C1 segment of cervical spinal cord (tissue), 14 donors: ENCODE measurements at places on chromosomes 2 and 18.

DNA sequence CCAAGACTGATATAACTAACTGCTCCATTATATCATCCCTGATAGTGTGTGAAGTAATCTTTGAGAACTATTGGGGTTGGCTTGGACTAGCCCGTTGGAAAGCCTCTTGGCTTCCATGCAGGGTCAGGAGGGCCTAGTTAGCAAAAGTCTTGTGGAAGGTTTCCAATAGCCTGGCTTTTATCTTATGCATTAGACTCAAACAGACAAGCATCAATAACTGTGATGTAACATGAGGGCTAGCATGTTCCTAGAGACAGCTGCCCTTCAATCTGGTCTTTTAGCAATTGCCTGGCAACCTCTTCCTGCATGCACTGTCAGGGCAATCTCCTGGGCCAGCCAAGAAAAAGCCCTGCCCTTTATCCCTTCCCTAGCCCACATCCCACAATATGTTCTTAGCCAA, 18.2 kb downstream of the SLC8A1 start:
- DNase-seq = no peak

DNA sequence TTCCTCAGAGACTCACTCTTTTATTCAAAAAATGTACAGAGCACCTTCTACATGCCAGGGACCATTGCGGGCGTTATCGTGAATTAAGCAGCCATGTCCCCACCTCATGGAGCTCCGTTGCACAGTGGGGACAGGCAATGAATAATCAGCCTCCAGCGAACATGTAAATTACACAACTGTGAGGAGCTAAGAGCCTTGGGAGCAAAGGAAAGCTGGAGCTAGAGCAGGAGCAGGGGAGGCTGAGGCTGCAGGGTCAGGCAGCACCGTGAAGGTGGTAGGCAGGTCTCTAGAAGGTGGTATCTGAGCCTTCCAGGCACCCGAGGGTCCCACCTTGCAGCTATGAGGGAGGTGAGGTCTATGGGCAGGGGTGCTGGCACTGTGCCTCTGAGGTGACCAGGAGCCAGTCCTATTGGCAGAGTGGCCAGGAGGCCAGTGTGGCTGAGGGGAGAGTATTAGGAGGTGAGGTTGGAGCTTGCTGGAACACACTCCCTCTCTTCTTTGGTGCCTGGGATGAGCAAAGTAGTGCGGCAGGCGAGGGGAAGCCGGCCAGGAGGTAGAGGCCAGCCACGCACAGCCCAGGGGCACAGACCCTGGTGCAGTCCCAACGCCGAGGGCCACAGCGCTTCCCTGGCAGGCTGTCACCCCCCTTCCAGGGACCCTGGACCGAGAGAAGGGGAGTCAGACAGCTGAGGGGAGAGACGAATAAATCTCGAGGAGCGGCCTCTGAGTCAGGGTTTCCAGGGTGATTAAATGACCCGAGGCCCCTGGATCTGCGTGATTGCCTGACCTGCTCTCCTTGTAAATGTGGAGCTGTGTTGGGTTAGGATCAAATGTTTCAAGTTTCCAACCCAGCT, 167.3 kb downstream of the SEPTIN10 start:
- no peak for DNase-seq

DNA sequence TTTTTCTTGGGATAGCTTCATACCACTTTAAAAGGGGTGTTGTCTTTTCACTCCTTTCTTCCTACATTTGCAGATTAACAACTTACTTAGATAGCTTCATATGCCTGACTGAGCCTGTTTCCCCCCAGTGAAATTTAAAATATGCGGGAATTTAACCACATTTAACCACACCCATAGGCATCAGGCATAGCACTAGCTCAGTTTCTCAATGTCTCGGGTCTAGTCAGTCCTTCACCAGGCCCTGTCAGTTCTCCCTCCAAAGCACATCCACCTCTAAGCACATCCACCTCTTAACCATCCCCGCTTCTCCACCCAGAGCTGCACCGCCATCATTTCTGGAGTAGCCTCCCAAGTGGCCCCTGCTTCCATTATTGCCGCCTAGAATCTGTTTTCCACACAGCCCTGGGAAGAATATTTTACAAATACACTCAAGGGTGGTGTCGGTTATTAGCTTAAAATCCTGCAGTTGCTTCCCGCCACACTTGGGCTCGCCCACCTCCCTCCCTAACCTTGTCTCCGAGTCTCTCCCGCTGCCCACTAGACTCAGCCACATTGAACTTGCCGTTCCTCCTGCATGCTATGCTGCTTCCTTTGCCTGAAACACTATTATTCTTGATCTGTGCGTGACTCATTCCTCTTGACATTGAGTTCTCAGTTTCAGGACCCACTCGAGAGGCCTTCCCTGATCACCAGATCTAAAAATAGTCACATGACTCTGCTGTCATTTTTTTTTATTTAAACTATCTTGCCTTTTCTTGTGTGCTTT, 68.3 kb downstream of the SPTBN1 start:
- DNase-seq = no peak

- no peak for DNase-seq
Measured at GRCh38 chr18:74351354-74351753, 35.7 kb downstream of the C18orf63 start.

DNA sequence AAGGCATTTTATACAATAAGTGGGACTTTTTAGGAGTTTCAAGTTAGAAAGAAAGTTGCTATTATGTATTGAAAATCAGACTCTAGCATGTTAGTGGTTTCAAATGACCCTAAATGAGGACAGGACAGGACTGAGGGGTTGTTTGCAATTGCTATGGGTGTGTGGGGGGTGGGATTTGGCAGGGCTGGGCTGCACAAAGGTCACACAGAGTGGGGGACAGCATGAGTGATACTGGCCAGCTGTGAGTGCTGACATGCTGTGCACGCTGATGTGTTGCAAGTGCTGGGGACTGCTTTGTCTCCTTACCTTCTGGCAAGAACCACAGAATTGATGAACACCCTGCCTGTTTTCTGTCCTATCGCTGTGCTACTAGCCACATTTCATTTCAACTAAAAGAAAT, 29.8 kb downstream of the RNMT start:
- no peak for DNase-seq

DNA sequence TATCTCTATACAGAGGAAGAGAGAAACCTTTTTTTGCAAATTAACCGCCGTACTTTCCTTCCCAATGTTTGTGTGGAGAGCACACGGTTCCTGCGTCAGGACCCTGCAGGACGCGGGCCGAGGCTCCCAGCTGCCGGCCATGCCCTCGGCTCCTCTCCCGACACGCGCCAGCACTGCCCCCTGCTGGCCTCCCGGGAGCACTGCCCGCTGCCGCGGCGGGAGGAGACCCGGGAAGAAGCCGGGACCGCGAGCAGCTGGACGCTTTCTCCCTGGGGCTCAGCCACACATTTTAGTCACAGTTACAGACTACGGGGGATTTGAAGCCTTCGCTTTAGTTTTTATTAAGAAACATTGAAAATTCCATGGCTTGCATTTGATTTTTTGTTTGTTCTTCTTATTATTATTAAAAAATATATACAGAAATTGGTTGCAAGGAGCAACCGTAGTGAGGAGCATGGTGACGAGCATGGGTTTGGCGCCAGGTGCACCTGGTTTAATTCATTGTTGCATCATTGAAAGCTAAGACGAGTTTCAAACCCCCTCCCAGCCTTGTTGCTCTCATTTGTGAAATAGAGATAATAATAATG, 401.2 kb downstream of the GALR1 start:
- no peak for DNase-seq

DNA sequence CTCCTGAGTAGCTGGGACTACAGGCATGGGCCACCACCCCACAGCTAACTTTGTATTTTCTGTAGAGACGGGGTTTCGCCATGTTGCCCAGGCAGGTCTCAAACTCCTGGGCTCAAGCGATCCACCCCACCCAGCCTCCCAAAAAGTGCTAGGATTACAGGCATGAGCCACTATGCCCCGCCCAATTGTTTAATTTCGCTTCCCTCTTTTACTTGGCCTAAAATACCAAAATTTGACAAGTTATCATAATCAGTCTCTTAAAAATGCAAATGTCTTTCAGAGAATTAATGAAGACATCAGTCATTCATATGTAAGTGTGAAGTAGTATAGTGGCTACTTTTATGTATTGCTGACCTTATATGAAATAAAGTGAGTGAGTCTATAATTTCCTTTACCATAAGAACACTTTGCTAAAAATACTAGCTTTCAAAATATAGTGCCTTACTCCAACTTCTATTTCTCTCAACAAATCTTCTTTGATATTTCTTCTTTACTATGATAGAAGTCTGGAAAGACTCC, 9.8 kb downstream of the FBXO11 start:
- no peak for DNase-seq

GRCh38 chr2:150812664-150813367, 325.3 kb upstream of the RND3 start:
- no peak for DNase-seq

- DNase-seq = no peak
Measured at GRCh38 chr2:160401895-160402294, 91.7 kb downstream of the RBMS1 start.

DNA sequence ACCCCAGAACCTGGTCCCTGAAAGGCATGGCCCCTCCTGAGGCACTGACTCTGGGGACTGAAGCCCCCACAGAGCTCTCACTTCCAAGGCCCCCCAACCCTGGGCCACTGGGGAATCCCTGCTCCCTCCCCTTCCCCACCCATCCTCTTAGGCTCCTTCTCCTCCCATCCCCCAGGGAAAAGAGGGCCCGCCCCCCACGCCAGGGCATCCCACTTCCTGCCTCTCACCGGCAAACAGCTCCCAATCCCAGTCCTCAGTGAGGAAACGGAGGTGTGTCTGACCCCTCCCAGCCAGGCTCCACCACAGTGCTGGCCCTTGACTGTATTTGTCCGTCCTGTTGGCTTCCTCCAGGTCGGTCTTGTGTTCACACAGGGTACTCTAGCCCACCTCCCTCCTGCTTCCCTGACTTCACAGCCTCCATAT, 35.0 kb upstream of the PTMA start:
- DNase-seq = no peak

GRCh38 chr18:13309748-13310670, 91.4 kb downstream of the LDLRAD4 start:
- DNase-seq = no peak

DNA sequence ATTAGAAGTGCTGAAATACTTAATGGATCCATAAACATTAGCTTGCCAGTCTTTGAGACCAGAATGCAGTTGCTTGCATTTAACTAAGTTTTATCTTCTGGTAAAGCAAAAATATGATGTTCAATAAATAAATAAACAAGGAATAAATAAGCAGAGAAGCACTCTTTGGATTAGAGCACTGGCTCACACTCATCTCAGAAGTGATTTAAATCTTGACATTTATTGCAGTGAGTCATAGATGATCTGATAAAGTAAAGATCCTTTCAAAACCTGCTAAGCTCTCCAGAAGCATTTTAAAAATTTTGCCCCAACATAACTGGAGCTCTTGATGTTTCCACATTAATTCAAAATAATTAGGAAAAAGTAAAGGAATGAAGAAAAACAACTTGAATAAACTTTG, 66.8 kb downstream of the KYNU start:
- no peak for DNase-seq

DNA sequence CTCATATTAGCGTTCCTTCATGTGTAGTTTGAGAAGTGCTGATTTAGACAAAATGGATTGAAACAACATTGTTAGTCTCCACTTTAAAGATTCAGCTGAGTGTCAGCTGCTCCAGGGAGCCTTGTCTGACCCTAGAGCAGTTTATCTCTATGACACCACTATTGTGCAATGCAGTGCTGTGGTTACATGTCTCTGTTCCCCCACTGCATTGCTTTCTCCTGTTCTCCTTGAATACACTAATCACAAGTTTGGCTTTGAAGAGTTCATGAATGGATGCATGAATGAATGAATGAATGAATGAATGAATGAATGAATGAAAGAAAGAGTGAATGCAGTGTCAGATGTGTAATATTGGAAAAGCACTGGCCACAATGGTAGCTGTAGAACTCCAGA, 38.3 kb downstream of the GCG start:
- DNase-seq = no peak

GRCh38 chr2:171344182-171344581, 89.6 kb downstream of the METTL8 start:
- DNase-seq = no peak
